ENCODE measurements at places on chromosomes 16 and 17.
A peak's percentile ranks its signal among the peaks of the same experiment; 100 is the strongest.

- no peak for DNase-seq
Observed at GRCh38 chr17:70172923-70173322, 3.6 kb downstream of the KCNJ2 start.

- DNase-seq = no peak
Observed at GRCh38 chr17:58245428-58246103, 7.2 kb downstream of the LPO start.

GRCh38 chr17:37642681-37643080 lies 565 bp downstream of the DDX52 start:
- no peak for DNase-seq

DNA sequence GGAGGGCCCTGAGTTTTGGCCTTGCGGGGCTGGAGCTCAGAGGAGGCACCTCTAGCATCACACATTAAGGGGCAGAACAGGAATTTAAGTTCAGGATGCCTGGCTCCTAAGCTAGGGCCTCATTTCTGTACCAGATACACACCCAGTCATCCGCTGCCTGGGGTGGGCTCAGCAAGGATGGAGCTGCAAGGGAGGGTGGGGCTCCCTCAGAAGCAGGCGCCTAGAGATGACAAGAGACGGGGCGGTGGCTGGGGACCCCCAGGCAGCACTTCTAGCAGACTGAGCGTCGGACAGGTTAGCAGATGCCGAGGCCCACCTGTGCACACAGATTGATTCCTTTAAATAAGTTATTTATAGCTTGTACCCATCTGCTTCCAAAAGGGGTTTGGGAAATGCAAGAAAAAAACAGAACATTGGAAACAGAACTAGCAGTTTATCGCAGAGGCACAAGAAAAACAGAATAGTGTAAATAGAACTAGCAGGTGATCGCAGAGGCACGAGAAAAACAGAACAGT lies 47.6 kb upstream of the CBFA2T3 start:
- no peak for DNase-seq

DNA sequence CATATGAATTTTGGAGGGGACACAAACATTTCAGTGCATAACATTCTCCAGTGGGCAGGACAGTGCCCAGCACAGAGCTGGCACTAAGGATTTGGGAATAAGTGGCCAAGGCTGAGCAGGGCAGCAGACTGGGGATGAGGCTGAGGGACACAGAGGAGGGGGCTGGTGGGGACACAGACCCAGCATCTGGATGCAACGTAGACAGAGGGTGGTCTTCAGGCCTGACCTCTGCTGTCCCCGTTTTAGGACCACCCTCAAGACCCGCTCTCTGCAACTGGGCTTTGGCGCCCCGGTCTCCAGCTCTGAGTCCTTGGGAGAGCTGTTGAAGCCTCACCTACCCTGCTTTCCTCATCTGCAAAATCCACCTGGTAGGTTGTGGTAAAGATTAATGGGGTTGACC lies 3.3 kb upstream of the PRSS33 start:
- no peak for DNase-seq

DNA sequence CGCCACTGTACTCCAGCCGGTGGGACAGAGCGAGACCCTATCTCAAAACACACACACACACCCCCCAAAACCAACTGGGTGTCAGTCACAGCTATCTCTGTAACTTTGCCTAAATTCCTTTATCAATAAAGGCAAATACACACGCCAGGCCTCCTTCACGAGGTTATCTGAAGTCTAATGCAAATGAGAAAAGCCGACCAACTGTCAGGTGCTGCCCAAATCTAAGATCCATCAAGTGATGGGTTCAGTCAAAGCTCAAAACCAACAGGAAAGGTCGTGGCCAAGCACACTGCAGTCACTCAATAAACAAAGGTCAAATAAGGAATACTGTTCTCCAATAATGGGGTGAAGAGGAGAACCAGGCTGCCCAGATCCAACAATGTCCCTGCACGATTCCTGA lies 1.1 kb downstream of the ANKFY1 start:
- peak; percentile 14 for DNase-seq

DNA sequence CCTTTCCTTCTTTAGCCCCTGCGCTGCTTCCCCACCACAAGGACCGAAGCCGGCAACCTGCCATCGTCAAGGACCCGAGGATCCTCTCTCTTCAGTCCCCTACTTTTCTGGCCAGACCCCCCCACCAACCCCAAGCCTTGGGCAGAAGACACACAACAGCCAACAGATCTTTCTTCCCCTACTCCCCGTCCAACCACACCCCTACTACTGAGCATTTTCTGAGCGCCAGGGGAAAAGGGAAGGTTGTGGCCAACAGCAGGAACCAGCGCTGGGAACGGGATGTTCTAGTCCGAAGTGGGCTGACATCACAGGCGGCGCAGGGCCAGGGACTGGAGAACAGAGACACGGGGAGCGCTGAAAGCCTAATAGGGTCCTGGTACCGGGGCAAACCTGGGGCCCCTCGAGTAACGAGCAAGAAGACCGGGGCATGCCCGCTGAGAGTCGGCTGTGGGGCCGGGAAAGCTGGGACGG lies 528 bp downstream of the PER1 start:
- DNase-seq = no peak

DNA sequence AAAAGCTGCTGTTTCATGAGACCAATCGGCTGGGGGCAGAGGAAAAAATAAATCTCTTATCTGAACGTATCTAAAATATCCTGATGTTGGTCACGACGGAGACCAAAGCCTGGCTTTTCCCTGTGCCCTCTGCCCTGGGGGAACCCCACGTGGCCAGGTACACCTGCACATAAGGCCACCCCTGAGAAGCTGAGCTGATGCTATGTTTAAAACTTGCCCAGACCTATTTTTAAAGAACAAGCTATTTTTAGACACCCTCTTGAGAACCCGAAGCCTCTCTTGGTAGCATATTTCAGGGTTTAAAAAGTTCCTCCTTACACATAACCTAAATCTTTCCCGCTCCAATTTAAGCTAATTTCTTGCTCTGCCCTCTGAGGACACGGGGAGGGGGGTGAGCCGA lies 210.4 kb downstream of the GSG1L start:
- no peak for DNase-seq

GRCh38 chr17:9544221-9544620 lies 31.4 kb downstream of the STX8 start:
- no peak for DNase-seq

- DNase-seq = peak; percentile 91
Observed at GRCh38 chr16:10949424-10949970, 5.1 kb downstream of the CLEC16A start.

DNA sequence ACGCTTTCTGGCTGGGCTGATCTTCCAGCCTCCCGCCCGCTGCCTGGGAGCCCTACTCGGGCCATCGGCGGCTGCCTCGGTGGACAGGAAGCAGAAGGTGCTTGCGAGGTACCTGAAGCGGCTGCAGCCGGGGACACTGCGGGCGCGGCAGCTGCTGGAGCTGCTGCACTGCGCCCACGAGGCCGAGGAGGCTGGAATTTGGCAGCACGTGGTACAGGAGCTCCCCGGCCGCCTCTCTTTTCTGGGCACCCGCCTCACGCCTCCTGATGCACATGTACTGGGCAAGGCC lies 30.7 kb downstream of the CIITA start:
- DNase-seq = no peak
